Right ventricle myocardium superior (tissue), 1 donor: ENCODE measurements at places on chromosomes 6 and 20. TPM values are rescaled to one million over a fixed set of nuclear protein-coding genes. Genes with fewer than 3 reads are reported as not detected.

The SRPK1 gene
- 22.1 TPM for total RNA-seq

The CTNNBL1 gene
- total RNA-seq: 60.9 TPM

The PTK6 gene
- 0.13 TPM for total RNA-seq

The SLX4IP gene
- total RNA-seq: 2.6 TPM

The ELOVL4 gene
- total RNA-seq: 0.13 TPM

The AURKA gene
- 6.0 TPM for total RNA-seq

The SAMD3 gene
- 0.19 TPM for total RNA-seq

The SLC24A3 gene
- total RNA-seq: 0.62 TPM

The TTBK1 gene
- 0.13 TPM for total RNA-seq

The ERGIC3 gene
- total RNA-seq: 90.7 TPM

The RAB32 gene
- total RNA-seq: 5.3 TPM

The TP53TG5 gene
- total RNA-seq: 1.2 TPM

The SLC13A3 gene
- 0.30 TPM for total RNA-seq

The ETV7 gene
- total RNA-seq: not detected

The TFAP2D gene
- not detected for total RNA-seq

The PDE10A gene
- total RNA-seq: 11.6 TPM

The IL17A gene
- total RNA-seq: not detected

The AIF1 gene
- total RNA-seq: 17.7 TPM

The C6orf118 gene
- total RNA-seq: not detected

The TIAM2 gene
- total RNA-seq: 8.4 TPM

The PRSS35 gene
- not detected for total RNA-seq

The HTR1B gene
- not detected for total RNA-seq

The MSH5 gene
- total RNA-seq: 1.8 TPM

The PI16 gene
- total RNA-seq: 27.8 TPM

The PRICKLE4 gene
- total RNA-seq: 4.0 TPM

The HFE gene
- 5.2 TPM for total RNA-seq

The KIF6 gene
- 0.27 TPM for total RNA-seq

The LIN28B gene
- total RNA-seq: not detected

The VSX1 gene
- 0.30 TPM for total RNA-seq

The C6orf141 gene
- total RNA-seq: not detected

The RBPJL gene
- total RNA-seq: not detected
